Glutamatergic neuron (in vitro differentiated cells): ENCODE measurements at places on chromosomes 7 and 10. TPM values are rescaled to one million over a fixed set of nuclear protein-coding genes. Genes with fewer than 3 reads are reported as not detected.

The PRKG1 gene
- 52.7 TPM for total RNA-seq

The CYP3A4 gene
- not detected for total RNA-seq

- no peak for DNase-seq
- H3K27ac ChIP-seq: no peak overlapping the region
- peaks cover 19% of the 10 kb centered on the region for H3K4me1 ChIP-seq
- H3K27me3 ChIP-seq: no peaks in the 10 kb centered on the region
Measured at GRCh38 chr10:34705563-34705962, 109.5 kb downstream of the PARD3 start.

GRCh38 chr7:78080241-78080640 is 281.7 kb downstream of the PHTF2 start:
- DNase-seq: no peak
- H3K27ac ChIP-seq: no peak overlapping the region
- H3K4me3 ChIP-seq: no peak overlapping the region
- H3K27me3 ChIP-seq: no peaks in the 10 kb centered on the region
- no peaks in the 10 kb centered on the region for H3K36me3 ChIP-seq
